Astrocyte (in vitro differentiated cells and primary cell): ENCODE measurements at places on chromosomes 16 and 17. TPM values are rescaled to one million over a fixed set of nuclear protein-coding genes. Genes with fewer than 3 reads are reported as not detected.

- DNase-seq = no peak
Measured at GRCh38 chr16:82366462-82366861, 196.4 kb upstream of the MPHOSPH6 start.

- no peak for DNase-seq
Measured at GRCh38 chr16:88076211-88076931, 125.1 kb downstream of the BANP start.

The PRDM7 gene
- not detected in 2 replicates for total RNA-seq

DNA sequence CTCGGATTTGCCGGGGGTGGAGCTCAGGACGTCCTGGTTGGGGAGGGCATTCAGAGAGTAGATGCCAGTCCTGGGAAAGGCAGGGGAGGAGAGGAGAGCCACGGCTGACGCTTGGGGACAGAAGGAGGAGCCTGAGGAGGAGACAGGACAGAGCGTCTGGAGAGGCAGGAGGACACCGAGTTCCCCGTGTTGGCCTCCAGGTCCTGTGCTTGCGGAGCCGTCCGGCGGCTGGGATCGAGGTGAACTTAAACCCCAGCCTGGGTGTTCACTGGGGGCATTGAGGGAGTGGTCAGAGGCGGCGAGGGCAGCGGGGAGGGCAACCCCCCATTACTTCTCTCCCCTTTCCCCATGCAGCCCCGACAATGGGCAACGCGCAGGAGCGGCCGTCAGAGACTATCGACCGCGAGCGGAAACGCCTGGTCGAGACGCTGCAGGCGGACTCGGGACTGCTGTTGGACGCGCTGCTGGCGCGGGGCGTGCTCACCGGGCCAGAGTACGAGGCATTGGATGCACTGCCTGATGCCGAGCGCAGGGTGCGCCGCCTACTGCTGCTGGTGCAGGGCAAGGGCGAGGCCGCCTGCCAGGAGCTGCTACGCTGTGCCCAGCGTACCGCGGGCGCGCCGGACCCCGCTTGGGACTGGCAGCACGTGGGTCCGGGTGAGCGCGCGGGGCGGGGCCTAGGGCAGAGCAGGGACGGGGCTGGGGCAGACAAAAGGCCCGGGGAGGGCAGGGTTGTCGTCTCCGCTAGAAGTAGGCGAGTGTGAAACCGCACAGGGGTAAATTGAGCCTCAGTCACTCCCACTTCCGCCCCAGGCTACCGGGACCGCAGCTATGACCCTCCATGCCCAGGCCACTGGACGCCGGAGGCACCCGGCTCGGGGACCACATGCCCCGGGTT is 3.7 kb downstream of the NOL3 start:
- DNase-seq = peak; percentile 78

DNA sequence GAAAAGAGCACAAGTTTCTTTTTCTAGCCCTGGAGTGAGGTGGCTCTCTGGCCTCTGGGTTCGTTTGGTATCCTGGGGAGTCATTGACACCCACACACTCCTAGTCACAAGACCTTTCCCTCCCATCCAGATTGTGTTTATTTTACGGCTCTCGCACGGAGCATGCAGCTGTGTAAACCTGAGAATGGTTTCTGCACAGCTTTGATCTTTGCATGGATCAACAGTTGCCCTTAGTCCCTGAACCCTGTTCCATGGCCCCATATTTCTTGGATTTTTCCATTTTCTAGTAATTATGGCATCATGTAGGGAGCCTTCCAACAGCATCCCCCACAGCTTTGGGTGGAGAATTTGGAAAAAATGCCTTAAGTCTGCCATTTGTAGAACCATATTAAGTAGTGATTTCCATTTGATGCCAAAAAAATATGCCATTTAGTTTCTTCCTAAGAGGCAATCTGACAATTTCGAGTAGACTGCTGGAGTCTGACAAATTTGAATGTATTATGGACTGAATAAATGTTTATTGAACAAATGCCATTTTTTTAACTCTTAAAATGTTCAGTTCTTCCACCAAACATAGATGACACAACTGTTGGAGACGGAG is 197.7 kb downstream of the WWOX start:
- DNase-seq = peak; percentile 3

DNA sequence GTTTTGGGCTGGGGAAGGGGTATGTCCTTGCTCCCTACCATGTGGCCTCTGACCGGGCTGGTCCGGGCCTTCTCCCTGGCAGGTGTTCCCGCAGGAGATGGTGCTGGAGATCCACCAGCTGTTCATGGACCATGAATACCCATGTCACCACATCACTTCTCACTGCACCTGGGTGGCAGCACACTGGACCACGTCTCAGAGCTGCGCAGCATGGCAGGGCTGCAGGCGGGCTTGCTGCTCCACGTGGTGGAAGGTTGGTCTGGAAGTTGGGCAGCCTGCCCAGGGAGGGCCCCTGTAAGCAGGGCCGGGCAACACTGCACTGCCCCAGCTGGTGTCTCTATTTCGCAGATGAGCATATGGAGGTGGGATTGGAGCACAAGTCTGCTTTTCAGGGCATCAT is 169.5 kb upstream of the ZNF267 start:
- no peak for DNase-seq

DNA sequence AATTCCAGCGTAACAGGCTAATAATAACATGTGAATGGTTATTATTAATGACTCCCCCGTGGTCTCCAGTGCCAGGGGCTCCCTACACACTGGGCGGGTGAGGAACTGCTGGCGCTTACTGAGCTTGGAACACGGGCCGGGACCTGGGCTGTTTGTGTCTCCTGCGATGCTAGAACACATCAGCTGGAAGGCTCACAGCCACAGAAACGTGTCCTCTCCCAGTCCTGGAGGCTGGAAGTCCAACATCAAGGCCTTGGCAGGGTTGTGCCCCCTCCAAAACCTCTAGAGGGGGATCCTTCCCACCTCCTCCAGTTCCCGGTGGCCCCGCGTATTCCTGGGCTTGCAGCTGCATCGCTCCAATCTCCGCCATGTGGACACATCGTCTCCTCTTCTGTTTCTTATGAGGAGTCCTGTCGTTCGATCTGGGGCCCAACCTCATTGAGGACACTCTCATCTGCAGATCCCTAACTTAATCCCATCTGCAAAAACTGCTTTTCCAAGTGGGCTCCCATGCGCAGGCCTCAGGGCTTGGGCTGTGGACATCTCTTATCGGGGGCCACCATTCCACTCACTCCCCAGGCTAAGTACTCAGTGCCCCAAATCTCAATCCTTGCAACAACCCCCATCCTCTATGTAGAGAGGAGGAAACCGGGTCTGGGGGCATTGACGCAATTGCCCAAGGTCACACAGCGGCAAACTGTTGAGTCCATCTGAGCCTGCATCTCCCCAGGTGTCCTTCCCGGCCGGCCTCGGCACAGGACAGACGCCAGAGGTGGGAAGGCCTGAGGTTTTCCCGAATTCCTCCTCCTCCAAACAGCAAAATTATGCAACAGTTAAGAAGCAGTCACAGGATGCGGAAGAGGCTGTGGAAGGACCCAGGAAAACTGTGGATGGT is 193.9 kb downstream of the IRF8 start:
- no peak for DNase-seq

The UTS2R gene
- total RNA-seq = not detected in 2 replicates

The TMEM114 gene
- not detected in 2 replicates for total RNA-seq

DNA sequence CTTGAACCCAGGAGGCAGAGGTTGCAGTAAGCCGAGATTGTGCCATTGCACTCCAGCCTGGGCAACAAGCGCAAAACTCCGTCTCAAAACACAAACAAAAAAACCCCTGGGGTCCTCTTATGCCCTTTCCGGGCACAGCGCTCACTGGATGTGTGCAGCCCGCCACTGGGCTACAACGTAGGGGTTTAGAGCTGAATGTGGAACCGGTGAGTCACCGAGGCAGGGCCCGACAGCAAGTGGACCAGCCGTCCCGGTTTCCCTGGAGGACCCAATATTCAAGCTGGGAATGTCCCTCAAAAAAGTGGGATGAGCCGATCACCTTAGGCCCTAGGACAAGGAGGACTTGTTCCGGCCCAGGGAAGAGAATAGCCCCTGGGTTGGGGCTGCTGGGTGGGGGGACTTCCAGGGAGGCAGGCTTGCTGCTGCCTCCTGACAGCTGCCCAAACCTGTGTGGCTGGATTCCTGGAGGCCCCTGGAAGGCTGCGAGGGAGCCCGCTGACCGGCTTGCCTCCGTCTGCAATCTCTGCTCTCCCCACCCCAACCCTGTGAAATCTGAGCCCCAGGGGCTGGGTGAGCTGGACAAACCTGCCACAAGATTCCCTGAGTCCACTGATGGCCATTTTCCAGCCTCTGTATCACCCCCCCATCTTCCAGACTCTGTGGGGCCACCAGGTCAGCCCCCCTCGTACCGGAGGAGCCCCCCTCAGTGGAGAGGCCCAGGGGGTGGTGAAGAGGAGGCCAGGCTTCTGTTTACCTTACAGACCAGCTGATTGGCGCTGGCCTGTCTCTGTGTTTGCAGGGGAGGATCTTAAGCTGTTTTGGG is 2.9 kb upstream of the CLDN9 start:
- DNase-seq = no peak
